ENCODE measurements at places on chromosomes 4 and X.

- no peak for DNase-seq
Observed at GRCh38 chrX:2561456-2561855, 60.7 kb upstream of the DHRSX start.

DNA sequence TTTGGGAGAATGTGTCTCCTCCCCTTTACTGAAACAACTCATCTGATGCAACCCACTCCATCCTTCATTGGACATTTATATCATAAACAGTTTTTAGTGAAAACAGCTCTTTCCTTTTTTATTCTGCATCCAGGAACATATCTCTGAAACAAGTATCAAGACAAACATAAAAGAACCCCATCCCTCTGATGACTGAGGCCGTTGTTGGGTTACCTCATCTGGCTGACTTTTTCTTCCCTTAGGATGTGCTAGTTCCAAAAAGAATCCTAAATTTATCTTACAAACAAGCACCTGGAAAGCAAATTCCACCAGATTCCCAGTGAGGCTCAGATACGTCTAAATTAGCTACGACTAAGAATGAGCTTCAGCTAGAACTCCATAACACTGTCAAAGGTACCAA lies 483.7 kb upstream of the INTU start:
- DNase-seq = no peak

- peak; percentile 89 for DNase-seq
Observed at GRCh38 chrX:54357414-54358377, at the start of gene WNK3. TSS of gene WNK3 (minus strand) at chrX:54358046.

DNA sequence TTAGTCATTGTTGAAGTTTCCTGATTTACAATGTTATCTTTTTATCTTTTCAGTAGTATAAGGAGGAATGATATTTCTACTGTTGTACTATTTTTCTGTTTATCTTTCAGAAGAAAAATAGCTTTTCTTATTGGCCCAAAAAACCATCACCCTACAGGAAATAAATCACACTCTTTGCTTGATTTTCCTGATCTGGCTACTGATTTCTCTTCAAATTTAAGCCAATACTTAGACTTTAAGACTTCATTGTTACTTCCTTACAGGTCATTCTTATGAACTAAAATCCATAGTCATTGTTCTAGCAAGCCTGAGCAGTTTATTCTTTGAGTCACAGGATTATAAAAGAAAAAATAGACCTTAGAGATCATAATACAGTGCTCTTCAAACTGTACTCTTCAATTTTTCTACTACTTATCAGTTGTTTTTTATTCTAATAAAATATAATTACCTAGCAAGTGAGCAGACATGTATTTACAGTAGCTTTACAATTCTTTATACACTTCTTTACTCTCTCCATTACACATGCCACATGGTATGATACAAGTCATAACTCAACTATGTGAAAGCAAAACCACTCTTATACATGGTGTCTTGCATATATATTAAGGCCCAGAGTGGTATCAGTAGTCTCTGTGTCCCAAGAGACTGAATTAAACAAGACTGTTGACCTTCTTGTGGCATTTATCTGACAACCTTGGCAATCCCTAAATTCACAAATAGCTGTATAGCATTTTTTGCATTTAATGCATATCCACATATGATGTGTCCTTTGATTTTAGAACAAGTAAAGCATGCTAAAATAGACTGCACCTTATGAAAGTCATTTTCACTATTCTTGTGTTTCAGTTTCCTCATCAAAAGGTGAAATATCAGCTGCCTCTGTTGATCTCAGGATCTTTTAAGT lies 47.9 kb downstream of the TET2 start:
- DNase-seq = peak; percentile 88

DNA sequence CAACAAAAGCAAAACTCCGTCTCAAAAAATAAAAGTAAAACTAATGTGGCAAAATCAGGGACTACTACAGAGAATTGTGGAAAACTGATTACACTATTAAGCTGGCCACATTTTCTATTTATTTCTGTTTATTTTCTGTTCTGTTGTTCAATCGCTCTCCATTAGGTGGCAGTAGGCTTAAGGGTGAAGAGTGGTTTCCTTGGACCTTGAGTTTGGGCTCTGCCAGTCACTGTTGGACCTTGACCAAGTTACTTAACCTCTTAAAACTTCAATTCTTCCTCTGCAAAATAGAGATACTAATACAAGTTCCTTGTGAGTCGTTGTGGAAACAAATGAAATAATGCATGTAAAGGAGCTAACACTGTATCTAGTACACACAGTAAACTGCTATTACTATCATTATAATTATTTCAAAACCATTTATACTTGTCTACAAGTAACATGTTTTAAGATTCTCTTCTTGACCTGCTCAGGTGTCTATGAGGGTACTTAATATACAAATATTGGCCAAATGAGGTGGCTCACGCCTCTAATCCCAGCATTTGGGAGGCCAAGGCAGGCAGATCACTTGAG lies 15.2 kb downstream of the HSD17B11 start:
- DNase-seq = peak; percentile 83

DNA sequence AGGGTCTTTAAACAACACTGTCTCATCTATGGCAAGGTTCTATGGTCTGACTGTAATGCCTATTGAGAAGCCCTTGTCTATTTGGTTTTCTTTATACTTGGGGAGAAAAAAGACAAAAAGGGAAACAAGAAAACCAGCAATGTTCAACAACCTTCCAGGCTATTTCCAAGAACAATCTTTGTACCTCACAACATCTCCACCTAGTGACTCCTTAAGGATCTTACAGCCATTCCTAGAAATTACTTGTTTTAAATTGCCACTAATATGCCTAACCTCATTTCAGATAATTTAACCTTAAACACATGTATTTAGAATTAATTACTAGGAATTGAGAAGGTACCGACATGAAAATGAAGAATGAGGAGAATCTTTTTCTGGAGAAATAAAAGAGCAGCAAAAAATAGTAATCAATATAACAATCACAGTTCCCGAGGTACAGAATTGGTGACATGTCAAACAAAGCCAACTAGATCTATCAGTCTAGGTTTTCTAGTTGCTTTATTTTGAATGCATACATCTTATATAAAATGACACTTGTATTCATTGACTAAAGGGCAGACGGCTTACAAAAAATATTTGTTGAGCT lies 1.6 kb upstream of the RBM46 start:
- peak; percentile 19 for DNase-seq

DNA sequence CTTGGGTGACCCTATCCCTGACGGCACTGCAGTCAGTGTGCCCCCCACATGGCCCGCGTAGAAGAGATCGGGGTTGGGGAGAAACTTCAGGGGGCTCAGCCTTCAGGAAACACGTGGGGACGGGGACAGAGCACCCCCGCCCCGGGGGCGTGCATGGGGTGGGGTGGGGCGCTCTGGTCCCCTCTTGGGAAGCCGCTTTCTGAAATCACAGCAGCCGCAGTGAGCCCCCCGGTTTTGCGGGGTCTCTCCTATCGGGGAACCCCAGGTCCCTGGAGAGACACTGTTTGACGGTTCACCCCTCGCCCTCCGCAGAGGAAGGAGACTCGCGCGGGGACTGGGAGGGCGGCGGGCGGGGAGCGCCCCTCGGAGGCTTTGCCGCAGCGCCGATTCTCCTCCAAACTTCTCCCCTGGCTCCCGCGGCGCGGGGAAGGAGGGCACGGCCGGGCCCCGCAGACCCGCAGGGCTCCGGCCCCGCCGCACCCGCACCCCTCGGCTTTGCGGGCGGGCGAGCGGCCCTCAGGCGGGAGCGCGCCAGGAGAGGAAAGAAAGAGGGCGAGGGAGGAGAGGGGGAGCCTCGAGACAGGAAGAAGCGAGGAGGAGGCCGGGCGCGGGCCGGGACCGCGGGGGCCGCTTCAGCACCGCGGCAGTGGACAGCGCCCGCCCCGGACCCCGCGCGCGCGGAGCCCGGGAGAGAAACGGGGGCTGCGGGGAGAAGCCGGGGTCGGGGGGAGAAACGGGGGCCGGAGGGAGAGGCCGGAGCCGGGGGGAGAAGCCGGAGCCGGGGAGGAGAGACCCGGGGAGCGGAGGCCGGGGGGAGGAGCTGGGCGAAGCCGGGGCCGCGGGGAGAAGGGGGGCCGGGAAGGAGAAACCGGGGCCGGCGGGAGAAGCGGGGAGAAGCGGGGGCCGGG lies 612 bp downstream of the CPLX1 start:
- DNase-seq = peak; percentile 27

- no peak for DNase-seq
Observed at GRCh38 chrX:16333453-16333852, 166.2 kb downstream of the MAGEB17 start.

DNA sequence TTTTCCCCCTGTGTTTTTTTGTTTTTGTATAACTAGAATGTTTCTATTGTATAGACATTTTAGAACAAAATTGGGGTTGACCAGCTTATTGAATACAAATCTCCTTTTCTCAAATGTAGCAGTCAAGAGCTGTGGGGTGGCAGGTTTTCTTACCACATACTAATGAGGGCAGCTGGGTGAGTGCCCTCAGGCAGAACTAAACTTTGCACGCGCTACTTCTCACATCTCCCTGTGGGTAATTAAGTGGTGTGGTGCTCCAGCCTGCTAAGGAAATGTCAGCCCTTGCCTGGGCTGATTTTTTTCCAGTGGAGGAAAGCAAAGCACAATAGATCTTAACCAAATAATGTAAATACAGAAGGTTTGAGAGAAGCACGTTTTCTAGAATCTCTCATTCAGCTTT lies 717.6 kb upstream of the TENM3 start:
- DNase-seq = no peak

DNA sequence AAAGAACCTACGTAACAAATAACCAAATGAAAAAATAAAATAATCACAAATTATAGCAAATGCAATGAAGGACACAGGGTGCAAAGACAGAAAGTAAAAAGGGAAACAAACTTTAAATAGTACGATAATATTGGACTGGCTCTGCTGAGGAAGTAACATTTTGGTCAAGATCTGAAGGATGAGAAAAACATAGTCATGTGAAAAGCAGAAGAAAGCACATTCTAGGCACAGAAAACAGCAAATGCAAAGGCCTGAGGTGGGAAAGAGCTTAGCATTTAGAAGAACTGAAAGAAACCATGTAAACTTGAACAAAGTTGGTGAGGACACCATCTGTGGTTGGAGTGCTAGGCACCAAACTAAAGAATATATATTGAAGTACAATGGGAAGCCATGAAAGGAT lies 111.2 kb downstream of the PPP3CA start:
- no peak for DNase-seq

- DNase-seq = no peak
Observed at GRCh38 chr4:185965426-185966384, 103.3 kb upstream of the TLR3 start.

GRCh38 chrX:12974305-12974795 lies 560 bp upstream of the TMSB4X start:
- peak; percentile 87 for DNase-seq

GRCh38 chr4:159503236-159504008 lies 400.5 kb downstream of the RAPGEF2 start:
- DNase-seq = no peak

DNA sequence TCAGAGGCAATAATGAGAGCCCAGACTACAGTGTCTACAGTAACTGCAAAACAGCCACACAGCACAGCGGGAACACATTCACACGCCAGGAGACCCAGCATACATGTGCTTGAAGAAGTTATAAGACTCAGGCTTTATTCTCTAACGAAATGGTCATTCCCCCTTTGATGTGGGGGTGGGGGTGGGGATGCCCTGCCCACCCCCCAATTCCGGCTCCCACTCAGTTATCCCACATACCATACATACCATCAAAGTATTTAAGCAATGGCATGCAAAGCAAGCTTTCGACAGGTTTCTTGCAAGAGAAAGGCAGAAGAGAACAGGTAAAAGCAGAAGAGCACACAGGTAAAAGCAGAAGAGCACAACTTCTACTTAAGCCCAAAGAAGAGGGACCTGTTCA lies 3.6 kb downstream of the MECP2 start:
- DNase-seq = no peak

DNA sequence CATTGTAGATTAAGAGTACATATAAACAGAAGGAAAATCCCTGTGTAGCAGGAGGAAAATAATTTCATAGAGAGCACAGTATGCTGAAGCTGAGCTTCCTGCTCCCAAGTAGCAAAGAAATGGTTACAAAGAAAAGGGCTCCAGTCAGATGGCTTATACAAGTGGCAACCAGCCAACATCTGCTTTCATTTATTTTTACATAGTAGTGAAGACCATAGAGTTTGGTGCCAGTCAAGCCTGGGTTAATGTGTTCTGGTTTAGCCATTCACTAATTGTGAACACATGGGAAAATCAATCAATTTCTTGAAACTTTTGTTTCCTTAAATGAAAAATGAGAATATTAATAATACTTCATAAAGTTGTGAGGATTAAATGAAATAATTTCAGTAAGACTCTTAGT lies 111.3 kb upstream of the ELOVL6 start:
- peak; percentile 56 for DNase-seq
